ENCODE measurements at places on chromosomes 5 and 9.

- no peak for DNase-seq
These were observed 17.3 kb downstream of the TTC33 start for GRCh38 chr5:40738502-40738901.

DNA sequence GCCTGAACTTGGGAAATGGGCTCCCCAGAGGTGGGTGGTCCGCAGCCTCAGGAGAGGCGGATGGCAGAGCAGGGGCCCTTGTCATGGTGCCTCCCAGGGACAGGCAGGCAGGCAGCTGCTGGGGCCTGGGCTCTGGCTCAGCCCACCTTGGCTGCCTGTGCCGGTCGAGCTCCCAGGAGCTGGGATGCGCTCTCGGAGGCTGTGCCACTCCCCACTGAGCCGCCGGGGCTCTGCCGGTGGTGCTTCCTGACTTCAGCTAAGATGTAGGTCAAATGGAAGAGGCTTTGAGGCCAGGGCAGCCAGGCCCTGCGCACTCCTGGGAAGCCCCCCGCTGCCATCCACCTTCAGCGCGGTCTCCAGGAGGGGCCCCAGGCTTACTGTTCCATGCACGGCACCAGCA is 41.0 kb downstream of the KCNT1 start:
- DNase-seq: no peak

GRCh38 chr9:90441814-90442213 is 200.8 kb downstream of the DIRAS2 start:
- no peak for DNase-seq

DNA sequence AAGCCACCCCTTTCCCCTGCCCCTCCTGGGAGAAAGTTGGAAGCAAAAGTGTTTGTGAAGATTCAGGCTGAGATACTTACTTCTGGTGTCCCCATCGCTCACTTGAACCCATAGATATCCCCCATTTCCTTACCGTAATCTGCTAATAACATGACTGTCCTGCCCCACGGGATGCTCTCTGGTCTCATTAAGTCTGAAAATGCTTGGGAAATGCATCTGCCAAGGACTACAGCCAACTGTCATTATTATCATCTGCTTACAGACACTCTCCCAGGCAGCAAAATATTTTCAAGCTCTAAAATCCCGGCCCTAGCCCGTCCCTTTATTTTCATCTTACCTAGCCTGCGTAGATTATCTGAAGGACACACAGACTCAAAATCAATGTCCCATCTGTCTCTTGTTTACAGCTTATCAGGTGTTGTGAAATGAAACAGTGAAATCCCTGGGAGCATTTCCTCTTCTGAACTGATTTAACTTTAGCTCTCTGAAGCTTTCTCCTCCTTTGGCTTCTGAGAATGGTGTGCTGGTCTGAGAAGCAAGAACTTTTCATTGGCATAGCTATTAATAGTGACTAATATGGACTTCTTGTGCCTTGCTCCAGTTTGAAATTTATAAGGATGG is 126.9 kb upstream of the OSMR start:
- no peak for DNase-seq

GRCh38 chr5:91381239-91381773 is 1.8 kb downstream of the ARRDC3 start:
- DNase-seq: no peak

- no peak for DNase-seq
These were observed 438.7 kb downstream of the NTRK2 start for GRCh38 chr9:85108229-85108628.

- DNase-seq: no peak
These were observed 42.1 kb upstream of the EEIG1 start for GRCh38 chr9:128022886-128023285.

DNA sequence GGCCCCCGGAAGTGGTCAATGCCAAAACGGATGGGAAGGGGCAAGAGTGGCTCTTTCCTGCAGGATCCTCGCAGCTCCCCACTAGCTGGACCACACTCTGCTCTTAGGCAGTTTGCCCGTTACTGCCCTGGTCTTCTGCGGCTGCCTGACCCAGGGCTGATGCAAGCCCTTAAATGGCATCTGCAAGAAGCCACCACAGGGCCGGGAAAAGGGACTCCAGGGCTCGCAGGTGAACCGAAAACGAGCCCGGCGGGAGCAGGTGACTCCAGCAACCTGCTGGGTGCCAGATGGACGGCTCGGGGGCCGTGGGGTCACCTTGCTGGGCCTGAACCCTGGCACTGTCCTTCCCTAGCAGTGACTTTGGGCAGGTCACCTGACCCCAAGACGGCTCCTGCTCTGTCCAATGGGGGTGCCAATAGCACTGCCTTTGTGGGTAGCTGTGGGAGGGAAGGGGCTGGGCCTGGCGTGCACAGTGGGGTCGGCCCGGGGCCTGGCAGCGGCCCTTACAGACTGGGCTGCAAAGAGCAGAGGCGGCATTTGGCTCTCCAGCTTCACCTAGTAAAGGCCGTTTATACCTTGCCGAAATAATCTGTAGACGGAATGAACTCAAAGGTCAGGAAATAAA is 1.3 kb downstream of the TMEM250 start:
- no peak for DNase-seq

DNA sequence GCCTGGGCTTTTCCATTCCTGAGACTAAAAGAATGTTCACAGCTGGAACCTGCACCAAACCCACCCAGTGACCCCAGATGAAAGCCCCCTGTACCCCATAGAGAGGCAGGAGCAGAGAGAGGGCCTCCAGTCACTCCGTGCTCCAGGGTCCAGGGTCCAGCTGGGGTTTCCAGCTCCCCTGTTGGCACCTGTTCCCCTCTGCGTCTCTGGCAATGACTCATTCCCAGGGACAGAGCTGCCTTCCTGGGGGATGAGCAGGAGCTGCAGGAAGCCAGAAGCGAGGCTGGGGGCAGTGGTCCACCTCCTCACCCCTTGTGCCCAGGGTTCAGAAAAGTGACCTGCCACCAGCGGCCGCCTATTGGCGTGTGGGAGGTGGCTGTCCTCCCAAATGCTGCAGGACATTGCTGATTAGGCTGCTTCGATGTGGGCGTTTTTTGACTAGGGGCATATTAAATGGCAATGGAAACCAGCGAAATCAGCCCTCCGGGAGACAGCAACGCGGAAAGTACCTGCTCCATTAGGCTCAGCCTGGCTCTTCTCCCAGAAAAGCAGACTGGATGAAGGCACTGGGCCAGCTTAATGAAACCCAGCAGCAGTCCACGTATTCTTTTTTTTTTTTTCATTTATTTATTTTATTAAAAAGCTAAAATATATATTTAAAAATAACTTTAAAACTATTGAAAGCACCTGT is 97.4 kb downstream of the DAP start:
- no peak for DNase-seq

DNA sequence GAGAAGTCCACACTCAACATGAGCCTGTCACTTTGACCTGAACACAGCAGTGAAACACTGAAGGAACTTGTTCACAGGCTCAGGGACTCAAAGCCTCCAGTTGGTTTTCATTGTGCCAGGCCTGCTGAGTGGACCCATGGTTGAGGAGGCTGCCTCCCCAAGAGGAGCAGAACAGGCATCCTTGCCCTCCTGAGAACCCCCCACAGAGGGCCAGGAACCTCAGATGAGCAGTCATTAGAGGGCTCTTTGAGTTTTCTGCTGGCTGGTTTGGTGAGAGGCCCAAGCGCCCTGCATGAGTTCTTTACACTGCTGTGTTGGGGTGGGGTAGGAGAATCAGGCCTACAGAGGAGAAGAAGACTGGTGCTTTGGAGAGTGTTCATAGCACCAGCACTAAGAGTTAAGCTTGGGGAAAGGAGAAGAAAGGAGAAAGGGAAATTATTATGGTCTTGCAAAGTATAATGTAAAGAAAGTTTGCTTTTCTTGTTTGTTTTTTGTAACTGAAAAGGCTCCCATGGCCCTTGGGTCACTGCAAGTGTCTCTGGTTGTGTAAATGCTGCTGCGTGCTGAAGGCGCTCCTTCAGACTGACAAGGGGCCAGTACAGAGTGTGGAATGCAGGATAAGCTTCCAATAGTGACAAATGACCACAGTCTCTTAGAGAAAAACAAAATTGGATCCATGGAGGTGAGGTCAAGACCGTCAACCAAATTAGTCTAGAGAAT is 100.2 kb downstream of the PDE8B start:
- DNase-seq: no peak

DNA sequence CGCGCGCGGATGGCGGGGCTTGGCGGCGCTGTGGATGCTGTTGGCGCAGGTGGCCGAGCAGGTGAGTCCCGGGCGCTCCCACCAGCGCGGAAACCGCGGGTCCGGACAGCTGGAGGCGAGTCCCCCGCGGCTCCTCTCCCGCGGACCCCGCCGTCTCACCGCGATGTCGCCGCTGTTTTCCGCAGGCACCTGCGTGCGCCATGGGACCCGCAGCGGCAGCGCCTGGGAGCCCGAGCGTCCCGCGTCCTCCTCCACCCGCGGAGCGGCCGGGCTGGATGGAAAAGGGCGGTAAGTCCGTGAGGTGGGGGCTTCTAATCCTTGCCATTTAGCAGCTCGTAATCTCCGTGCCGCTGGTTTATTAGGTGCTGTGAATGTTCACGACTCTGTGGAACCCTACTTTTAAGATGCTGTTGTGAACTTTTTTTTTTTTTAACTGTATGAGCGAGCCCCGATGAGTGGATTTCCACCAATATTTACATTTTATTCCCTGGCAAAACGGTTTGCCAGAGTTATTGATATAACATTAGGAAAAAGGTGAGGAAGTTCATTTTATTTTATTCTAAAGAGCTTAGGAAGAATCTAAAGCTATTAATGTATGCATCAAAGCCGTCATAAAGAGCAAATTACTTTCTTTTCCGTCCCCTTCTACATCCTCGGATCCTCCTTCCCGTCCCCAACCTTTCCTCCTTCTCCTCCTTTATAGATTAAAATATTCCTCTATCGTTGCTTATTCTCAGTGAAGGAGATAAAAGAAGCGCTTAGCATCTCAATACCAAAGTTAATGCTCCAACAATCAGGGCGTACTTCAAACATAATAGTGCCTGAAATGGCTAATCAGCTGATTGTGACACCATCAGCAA is 579 bp downstream of the ADAMTS16 start:
- no peak for DNase-seq

DNA sequence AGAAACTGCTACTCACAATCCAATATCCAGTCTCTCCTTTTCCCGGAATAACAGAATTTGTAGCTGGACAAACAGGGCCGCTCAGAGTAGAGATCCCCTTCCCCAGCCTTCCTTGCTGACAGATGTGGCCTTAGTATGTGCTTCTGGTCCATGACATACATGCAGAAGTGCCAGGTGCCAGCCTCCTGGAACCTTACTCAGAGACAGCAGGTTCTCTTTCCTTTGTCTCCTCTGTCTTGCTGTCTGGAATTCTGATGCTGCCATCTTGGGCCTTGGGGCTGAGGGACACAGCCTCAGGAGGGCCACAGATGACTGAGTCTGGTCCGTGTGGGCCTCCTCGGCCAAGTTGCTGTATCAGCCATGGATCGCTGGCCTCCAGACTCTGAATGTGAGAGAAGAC is 210.1 kb downstream of the PAX5 start:
- no peak for DNase-seq

GRCh38 chr9:84793251-84793650 is 123.7 kb downstream of the NTRK2 start:
- DNase-seq: no peak
